ENCODE measurements at places on chromosomes 13 and 19. TPM values are rescaled to one million over a fixed set of nuclear protein-coding genes. Genes with fewer than 3 reads are reported as not detected.

Gene POSTN
- 279 TPM for polyA plus RNA-seq

GRCh38 chr19:29079356-29080032 is 133.5 kb downstream of the UQCRFS1 start:
- DNase-seq = no peak

DNA sequence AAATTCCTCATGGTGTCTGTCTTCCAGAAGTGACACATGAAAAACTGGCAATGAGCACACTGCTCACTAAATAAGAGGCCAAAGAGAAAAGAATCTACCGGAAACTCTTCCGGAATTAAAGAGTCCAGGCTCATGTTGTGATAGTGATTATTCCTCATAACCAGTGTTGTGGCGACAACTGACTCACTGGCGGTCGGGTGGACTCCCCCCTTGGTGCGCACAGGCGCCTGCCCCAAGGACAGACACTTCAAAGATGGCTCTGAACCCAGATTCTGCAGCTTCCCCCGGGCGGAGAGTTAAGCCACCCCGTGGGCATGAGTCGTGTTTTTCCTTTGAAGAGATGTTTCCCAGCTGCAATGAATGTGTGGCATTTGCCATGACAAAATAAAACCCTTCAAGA is 10.3 kb downstream of the IL17D start:
- no peak for DNase-seq

DNA sequence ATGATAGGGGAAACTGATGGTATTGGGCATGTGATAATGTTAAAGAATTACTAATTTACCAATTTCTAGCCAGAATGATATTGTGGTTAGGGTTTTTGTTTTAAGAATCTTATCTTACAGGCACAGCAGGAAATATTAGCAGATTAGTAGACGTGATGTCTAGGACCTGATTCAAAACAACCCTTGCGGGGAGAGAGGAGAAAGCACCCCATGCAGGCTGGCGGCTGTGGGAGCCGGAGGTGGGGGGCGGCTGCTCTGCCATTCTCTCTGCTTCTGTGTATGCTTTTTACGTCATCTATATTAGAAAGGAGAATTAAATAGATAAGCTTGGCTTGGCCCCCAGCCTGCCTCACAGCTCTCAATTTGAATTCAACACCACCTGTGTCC is 41.5 kb downstream of the MLLT1 start:
- no peak for DNase-seq

GRCh38 chr13:62014299-62014698 is 598.6 kb upstream of the PCDH20 start:
- no peak for DNase-seq

- DNase-seq = no peak
Observed at GRCh38 chr19:28322945-28323344, 890.0 kb downstream of the UQCRFS1 start.

GRCh38 chr13:107961849-107962608 is 253.3 kb downstream of the LIG4 start:
- no peak for DNase-seq

Gene ATP4B
- polyA plus RNA-seq = 0.46 TPM

GRCh38 chr13:102598061-102598460 is 1.3 kb downstream of the TPP2 start:
- DNase-seq = no peak

- no peak for DNase-seq
Observed at GRCh38 chr13:109922518-109922917, 136.1 kb upstream of the IRS2 start.

GRCh38 chr13:60120617-60121336 is 43.0 kb downstream of the DIAPH3 start:
- DNase-seq = no peak

- DNase-seq = no peak
Observed at GRCh38 chr19:55529636-55530234, 7.2 kb downstream of the SBK2 start.

GRCh38 chr13:112897956-112898620 is 70.9 kb upstream of the MCF2L start:
- no peak for DNase-seq

Gene RXFP2
- polyA plus RNA-seq = 0.17 TPM

DNA sequence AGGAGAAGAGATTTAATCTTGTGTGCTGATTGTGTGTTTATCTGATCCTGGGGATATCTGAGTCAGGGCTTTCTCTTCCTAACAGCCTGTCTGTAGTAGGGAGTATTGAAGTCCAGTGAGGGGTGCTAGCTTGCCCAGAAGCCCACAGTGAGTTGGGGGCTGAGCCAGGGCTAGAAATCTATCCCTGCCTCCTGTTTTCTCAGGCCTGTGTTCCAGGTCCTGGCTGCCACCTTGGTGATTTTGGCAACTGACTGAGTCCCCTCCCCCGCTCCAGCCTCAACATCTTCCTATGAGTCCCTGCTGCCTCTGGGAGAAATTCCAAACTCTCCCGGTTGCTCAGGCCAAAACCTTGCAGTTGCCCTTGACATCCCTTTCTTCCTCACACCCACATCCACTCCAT is 7.7 kb upstream of the NOVA2 start:
- DNase-seq = no peak

DNA sequence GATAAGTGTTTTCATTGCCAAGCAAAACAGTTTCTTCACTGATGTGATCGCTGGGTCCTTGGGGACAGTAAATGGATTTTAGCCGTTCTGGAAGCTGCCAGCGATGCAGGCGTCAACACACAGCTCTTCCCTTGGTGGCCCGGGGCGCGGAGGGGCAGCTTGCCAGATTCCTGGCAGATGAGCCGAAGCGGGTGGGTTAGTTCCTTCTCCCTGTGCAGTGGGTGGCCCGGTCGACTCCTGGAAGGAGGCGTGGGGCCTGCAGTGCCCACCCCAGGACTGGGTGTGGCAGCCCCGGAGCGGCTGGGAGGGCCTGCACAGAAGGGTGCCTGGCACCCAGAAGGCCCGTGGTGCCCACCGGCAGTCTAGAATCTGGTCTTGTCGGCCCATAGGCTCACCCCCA is 69.0 kb downstream of the KDM4B start:
- no peak for DNase-seq

Gene ELSPBP1
- 0.72 TPM for polyA plus RNA-seq

Gene CELF5
- 0.37 TPM for polyA plus RNA-seq

DNA sequence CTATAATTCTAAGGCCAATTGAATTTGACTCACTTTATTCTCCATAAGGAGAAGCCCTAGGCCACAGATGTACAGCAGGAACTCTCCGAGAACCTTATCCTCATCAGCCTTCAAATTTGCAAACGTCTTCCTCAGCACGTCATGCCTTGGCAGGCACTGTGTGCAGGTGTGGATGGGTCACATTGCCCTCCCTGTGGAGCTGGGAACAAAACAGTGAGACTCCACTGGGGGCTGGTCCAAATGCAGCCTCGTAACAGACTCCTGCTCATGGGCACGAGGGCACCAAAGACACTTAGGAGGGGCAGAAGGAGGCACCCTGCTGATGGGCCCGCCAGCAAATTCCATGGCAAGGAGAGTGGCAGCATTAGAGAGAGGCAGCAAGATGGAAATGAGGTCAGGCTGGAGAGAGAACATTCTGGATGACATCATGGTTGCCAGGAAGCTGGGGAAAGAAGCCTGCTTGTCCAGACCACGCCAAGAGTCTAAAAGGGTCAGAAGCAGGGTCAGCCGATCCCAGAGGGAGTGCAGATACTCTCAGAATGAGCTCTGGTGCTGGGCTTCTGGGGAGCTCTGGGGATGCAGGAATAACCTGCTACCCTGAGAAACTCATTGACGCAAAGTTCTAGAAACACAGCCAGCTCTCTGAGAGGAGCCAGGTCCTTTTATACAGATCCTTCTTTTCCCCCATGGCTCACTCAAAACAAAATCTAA is 242.2 kb downstream of the B3GLCT start:
- DNase-seq = no peak

DNA sequence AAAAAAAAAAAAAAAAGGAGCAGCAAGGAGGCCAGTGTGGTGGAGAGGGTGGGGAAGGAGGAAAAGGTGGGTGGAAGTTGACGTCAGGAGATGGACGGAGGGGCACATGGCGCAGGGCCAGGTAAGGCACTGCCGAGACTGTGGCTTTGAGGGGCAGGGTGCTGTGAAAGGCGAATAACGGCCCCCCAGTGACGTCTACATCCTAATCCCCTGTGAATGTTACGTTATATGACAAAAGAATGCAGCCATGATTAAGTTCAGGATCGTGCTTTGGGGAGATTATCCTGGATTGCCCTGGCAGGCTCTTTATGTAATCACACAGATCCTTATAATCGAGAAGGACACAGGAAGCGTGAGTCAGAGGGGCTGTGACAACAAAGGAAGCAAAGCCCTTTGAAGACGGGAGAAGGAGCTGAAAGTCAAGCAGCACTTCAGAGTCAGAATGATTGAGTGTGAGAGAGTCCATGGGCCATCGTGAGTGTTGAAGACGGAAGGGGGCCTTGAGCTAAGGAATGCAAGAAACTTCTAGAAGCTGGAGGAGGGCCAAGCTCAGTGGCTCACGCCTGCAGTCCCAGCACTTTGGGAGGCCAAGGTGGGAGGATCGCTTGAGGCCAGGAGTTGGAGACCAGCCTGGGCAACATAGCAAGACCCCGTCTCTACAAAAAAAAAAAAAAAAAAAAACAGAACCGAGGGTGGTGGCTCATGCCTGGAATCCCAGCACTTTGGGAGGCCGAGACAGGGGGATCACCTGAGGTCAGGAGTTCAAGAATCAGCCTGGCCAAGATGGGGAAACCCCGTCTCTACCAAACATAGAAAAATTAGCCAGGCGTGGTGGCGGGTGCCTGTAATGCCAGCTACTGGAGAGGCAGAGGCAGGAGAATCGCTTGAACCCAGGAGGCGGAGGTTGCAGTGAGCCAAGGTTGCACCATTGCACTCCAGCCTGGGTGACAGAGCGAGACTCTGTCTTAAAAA is 13.8 kb upstream of the CEACAM16 start:
- no peak for DNase-seq

GRCh38 chr13:41455725-41456419 is 1.5 kb upstream of the RGCC start:
- DNase-seq = no peak

DNA sequence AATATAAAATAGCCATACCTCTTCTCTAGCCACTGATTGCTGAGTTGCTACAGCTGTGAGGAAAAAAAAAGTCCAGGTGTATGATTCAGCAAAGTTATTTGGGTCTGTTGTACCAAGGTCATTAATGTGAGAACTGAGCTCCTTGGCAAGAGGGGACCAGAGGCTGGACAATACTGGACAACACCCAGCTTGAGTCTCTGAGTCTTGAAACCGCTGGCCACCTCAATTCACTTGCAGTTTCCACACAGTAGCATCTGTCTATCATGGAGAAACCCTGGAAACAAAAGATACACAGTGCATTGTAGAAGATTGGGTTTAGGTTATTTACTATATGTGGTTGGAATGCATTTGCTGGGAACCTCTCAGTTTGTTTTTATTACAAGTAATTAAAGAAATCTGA is 60.4 kb downstream of the WDFY2 start:
- DNase-seq = no peak

Gene TUBA3C
- polyA plus RNA-seq = not detected

DNA sequence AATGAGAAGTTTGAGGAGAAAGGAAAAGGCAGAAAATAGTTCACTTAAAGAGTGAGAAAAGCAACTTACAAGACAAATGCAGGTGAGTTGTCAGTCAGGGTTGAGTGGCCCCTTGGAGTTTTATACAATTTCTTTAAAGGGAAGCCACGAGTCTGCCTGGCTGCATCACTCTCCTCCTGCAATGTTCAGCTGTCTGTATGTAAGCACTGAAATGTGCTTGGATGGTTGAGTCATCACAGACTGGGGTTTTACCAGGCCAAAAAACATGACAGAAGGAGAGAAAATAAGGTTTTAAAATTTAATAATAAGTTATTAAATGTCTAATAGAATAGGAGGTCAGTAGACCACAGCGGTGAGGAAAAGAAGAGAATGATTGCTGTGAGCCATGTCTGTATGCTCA is 51.0 kb upstream of the FGF14 start:
- DNase-seq = no peak

Gene NLRP5
- not detected for polyA plus RNA-seq

DNA sequence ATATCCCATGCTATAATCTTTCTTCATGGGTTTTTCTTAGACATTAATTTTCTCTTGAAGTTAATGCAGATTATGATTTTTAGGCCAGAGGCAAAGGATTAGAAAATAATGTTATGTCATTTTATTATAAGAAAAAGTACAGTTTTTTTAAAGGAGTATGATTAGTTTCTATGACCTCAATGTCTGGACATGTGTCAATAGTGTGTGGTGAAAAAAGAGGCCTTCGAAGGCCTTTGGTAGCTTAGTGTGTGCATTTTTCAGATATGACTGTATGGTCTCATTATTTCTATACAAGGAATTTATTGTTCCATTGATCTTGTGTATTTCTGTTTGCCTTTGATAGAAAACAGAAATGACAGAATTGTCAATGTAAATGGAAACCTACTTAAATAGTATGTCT is 195.6 kb downstream of the GPC5 start:
- no peak for DNase-seq

Gene PRR20A
- polyA plus RNA-seq = not detected

DNA sequence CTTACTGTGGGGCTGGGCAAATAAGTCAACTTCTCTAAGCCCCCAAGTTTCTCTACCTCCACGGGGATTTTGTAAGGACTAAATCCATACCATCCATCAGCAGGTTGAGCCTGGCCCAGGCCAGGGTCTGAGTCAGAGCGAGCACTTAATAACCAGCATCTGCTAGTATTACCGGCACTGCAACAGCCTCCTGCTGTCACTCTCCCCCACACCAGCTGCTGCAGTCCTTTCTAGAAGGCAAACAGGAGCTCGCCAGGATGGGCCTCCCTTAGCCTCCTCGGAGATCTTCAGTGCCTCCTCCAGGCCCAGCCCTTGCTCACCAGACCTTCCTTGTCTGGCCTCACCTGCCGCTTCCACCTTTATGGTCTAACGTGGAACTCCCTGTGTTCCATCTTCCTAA is 3.2 kb downstream of the NAPA start:
- no peak for DNase-seq

DNA sequence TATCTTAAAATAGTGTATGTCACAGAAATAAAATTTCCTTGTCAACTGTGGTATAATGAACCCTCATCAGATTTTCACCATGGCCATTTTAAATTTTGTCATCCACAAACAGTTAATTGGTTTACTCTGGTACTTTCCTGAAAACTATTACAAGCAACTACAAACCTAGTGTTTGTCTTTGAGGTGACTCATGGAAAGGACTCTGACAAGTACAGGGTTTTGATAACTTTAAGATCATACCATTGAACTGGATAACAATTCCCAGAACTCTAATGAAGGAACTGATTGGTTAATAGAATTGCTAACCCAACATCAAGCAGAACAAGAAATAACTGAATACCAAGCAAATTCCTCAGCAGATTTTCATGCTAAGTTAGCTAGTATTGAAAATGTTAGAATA is 237.7 kb upstream of the IPO5 start:
- no peak for DNase-seq

GRCh38 chr13:77767413-77767812 is 69.9 kb downstream of the SLAIN1 start:
- DNase-seq = no peak

- DNase-seq = no peak
Observed at GRCh38 chr19:58091251-58091995, 6.6 kb downstream of the ZSCAN18 start.

GRCh38 chr13:33208290-33209220 is 77.0 kb downstream of the STARD13 start:
- no peak for DNase-seq

Gene LENG9
- 1.9 TPM for polyA plus RNA-seq

Gene ZNF418
- polyA plus RNA-seq = 20.8 TPM

Gene COX7A1
- polyA plus RNA-seq = 25.7 TPM

- no peak for DNase-seq
Observed at GRCh38 chr19:813219-814151, 8.3 kb downstream of the PLPPR3 start.

Measured in left renal cortex interstitium (tissue), 4 donors.